Erythroblast (primary cell): ENCODE measurements at places on chromosomes 5 and 9.

DNA sequence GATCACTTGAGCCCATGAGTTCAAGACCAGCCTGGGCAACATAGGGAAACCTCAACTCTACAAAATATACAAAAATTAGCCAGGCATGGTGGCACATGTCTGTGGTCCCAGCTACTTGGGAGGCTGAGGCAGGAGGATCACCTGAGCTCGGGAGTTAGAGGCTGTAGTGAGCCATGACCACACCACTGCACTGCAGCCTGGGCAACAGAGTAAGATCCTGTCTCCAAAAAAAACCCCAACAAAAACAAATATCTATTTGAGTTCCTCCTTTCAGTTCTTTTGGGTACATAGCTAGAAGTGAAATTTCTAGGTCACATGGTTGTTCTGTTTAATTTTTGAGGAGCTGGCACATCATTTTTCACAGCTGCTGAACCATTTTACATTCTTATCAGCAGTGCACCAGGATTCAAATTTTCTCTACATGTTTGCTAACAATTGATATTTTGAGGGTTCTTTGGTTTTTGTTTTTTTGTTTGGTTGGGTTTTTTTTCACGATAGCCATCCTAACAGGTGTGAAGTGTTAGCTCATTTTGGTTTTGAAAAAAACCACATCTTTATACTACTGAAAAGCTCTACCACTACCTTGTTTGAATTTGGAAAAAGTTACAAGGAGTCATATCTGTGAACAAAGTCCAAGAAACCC, 176.9 kb upstream of the SLC12A2 start:
- no peak for DNase-seq

GRCh38 chr5:8446179-8446578, 577.2 kb downstream of the MTRR start:
- no peak for DNase-seq

DNA sequence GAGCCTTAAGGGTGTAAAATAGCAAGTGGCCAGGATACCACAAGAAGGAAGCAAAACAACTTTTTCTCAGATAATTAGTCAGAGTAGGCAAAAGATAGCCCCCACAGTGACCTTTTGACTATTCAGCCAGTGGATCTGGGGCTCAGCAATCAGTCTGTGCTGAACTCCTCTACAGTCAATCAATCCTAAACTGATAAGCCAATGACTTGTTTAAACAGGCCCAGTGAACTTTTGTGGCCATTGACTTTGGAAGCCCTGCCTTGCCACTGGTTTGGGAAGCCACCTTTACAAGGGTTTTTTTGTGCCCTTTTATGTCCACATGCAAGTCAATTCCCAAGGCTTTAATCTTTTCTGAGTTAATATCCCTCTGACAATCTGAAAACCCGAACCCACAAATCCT, 1565.0 kb upstream of the WWC1 start:
- DNase-seq = no peak

GRCh38 chr5:172838151-172838875, 4.3 kb downstream of the ERGIC1 start:
- no peak for DNase-seq
